ENCODE measurements at places on chromosomes 1 and 21.

- no peak for DNase-seq
Measured at GRCh38 chr1:205670611-205671430, 9.5 kb downstream of the SLC45A3 start.

- peak; percentile 42 for DNase-seq
Measured at GRCh38 chr1:162388615-162389014, 7.1 kb downstream of the C1orf226 start.

DNA sequence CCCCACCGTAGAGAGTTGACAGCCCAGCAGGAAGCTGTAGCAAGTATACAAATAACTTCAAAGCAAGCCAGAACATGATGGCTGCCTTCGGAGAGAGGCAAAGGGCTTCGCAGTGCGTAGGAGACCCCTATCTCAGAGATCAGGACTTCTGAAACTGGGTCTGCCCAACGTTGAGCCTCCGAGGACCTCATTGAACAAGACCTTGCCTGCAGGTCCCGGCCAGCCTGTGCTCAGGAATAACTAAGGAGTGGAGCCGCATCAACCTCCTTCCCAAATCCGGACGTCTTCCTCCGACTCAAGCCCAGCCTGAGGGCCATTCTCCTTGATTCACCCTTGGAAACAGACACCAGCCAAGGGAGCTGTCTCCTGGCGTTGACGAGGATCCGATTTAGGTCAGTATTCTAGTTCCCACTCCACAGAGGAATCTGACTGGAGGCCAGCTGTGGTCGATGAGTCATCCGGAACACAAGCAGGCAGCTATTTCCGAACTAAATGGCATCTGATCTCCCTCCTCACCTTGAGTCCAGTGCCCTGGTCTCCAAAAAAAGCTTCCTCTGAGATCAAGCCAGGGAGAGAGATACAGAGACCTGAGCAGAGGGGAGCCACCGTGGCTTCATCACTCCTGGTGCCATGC is 166.5 kb upstream of the COA6 start:
- peak; percentile 47 for DNase-seq

DNA sequence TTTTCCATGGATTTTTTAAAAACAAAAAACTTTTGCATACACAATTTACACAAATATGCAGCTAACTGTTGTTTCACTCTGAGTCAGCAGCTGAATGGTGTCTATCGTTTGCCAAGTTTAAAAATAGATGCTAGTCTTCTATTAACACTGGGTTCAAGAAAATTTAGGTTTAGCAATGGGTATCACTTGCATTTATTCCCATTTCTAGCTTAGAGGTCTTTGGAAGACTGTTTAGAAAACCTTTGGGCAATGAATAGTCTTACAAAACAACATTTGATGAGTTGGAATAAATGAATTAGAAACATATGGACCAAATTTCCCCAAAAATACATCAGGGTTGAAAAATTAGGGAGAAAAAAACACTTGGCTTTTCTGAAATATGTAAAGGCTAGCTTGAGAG is 165.8 kb downstream of the LYPLAL1 start:
- peak; percentile 67 for DNase-seq

- DNase-seq, result no peak
Measured at GRCh38 chr1:3003941-3004270, 17.4 kb upstream of the ACTRT2 start.

DNA sequence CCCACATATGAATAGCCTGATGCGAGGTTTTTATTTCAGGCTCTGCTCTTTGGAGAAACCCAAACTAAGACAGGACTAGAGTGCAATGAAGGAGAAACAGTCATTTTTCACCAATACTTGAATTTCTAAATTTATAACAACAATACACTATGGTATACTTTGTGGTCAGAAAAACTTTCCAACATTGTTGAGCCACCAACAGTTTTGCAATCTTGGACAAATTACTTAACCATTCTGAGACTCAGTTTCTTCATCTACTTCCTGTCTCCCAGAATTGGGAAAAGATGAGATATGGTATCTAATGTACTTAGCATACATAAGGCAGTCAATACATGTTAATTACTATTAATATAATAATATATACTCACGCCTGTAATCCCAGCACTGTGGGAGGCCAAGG is 519.8 kb upstream of the PLXNA2 start:
- no peak for DNase-seq

- peak; percentile 29 for DNase-seq
Measured at GRCh38 chr1:161071886-161072371, 2.2 kb upstream of the ARHGAP30 start.

DNA sequence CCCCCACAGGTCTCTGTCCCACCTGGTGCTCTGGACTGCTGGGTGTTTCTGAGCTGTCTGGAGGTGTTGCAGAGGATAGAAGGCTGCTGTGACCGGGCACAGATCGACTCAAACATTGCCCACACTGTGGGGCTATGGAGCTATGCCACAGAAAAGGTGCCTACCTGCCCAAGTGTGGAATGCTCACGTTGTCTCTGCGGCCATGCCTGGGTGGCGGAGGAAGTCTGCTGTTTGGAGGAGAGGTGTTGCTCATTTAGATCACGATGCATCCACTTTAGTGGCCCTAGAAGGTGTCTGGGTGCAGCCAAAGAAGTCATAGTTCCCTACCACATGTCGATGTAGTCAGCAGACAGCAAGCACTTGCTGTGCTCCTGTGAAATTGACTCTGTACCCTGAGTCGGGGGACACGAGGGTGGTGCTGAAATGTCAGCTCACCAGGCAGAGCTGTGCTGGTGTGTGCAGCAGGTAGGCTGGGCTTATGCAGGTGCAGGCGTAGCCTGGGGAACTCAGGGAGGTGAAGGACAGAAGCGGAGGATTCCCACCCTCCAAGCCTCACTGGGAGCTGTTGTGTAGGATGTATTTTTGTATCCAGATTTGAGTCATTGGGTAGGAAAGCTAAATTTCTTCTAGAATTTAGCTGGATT is 32.8 kb upstream of the PWP2 start:
- no peak for DNase-seq

DNA sequence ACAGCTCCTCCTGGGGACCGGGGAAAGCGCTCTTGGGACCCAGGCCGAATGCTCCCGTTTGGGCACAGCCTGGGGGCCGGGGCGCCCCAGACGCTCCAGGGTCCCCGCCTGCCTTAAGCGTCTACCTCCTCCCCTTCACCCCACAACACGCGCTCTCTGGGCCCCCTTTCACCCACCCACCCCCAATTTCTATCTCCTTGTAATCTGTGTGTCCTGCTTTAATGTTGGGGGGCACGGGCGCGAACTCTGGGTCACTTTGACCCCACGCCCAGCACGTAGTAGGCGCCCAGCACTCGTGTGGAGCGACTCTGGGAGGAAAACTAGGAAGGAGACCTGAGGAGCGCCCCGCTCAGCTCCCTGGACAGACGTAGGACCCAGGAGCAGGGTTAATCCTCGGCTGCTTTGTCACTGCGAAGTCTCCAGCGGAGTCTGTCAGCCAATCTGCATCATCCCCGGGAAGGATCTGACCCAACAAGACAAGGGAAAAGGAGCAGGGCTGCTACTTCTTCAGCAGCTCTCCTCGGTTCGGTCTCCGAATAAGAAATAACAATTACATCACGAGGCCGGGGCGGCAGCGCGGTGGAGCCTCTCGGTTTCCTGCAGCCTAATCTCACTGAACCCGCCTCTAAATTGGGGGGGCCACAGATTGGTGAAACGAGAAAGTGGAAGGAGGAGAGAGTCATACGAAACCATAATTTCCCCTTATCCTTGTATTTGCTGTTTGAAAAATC is 757 bp upstream of the NRIP1 start:
- DNase-seq, result peak; percentile 89

GRCh38 chr1:31218705-31219104 is 21.0 kb downstream of the NKAIN1 start:
- no peak for DNase-seq

GRCh38 chr1:109470245-109470644 is 3.9 kb downstream of the SYPL2 start:
- no peak for DNase-seq

DNA sequence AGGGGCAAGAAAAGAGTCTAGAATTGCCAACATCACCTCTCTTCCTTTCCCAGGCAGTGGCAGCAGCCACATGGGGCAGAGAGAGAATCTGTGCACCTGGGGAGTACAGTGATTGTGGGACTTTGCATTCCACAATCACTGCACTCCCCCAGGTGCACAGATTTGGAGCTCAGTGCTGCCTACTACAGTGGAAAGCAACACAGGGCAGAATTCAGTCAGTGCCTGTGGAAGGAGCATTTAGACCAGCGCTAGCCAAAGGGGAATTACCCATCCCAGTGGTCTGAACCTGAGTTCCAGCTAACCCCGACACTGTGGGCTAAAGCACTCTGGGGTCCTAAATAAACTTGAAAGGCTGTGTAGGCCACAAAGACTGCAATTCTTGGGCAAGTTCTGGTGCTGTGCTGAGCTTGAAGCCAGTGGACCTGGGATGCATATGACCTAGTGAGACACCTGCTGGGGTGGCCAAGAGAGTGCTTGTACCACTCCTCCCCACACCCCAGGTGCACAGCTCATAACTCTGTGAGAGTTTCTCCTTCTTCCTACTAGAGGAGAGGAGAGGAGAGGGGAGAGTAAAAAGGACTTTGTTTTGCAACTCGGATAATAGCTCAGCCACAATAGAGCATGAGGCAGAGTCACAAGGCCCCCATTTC is 50.3 kb downstream of the NUP210L start:
- DNase-seq, result no peak

GRCh38 chr1:58884706-58885661 is 101.1 kb upstream of the JUN start:
- no peak for DNase-seq

GRCh38 chr1:209202830-209203532 is 380.5 kb upstream of the CAMK1G start:
- DNase-seq, result peak; percentile 78

DNA sequence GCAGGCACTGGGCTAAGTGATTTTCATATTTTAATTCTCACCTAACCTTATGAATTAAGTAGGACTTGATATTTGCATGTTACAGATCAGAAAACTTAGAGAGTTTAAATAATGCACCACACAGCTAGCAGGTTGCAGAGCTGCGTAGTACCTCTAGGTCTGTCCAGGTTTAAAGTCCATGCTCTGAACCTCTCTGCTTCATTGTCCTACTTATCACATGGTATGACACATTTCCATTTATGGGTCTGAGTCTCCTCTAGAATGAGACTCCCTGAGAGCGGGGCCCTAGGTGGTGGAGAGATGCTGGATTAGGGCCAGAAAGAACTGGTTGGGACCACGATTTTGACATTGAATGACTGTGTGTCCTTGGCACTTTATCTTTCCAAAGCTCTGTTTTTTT is 102.5 kb upstream of the USP24 start:
- DNase-seq, result no peak

DNA sequence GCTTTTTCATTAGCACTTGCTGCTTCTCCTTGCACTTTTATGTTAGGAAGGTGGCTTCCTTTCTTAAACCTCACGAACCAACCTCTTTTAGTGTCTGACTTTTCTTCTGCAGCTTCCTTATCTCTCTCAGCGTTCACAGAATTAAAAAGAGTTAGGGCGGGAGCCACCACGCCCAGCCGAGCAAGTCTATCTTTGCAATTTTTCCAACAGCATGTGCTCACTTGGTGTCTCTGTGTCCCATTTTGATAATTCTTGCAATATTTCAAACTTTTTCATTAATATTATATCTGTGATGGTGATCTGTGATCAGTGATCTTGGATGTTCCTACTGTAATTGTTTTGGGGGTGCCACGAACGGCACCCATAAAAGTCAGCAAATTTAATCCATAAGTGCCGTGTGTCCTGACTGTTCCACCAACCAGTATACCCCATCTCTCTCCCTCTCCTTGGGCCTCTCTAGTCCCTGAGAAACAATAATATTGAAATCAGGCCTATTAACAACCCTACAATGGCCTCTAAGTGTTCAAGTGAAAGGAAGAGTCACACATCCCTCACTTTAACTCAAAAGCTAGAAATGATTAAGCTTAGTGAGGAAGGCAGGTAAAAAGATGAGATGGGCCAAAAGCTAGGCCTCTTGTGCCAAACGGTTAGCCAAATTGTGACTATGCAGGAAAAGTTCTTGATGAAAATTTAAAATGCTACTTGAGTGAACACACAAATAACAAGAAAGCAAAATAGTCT is 15.9 kb upstream of the ITPKB start:
- no peak for DNase-seq

GRCh38 chr1:110634086-110634454 is 27.9 kb upstream of the KCNA2 start:
- no peak for DNase-seq

GRCh38 chr21:39004634-39005501 is 178.4 kb downstream of the PSMG1 start:
- no peak for DNase-seq

GRCh38 chr1:83499998-83500397 is 498.9 kb downstream of the TTLL7 start:
- DNase-seq, result no peak

DNA sequence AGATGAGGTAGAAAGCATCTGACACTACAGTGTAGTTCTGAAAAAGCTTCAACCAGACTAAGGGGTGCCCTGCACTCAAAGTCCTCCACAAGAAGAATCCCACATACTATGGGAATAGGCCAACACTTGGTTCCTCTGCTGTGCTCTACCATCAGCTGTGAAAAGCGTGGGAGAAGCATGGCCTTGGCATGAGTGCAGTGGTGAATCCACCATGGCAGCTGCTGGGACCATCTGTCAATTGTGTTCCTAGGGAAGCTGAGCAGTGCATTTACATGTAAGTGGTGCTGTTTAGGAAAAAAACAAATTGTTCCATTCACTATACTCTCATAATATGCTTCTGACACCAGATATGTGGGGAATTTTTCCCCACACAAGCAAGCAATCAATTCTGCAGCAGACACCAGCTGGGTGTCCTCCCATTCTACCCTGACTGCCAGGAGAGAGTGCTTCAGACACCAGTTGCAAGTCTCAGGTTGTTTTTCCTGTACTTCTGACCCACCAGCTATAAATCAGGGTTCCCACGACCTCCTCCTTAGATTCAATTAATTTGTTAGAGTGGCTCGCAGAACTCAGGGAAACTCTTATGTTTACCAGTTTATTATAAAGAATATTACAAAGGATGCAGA is 230.8 kb upstream of the CHRM3 start:
- DNase-seq, result no peak

DNA sequence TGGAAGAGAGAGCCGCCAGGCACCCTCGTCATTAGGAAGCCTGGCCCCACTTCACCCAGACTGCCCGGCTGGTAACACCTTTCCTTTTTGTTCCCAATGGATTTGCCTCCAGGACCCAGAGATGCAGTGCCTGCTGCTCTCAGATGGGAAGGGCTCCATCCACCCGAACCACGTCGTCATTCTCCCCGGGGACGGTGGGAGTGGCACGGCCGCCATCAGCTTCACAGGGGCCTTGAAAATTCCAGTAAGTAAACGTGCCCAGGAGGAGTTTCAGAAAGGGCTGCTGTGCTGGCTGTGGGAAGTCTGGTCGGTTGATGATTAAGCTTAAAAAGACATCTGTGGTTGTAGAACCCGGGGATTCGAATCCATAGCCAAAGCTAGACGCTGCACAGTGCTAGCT is 45.2 kb downstream of the SLC37A1 start:
- DNase-seq, result no peak

DNA sequence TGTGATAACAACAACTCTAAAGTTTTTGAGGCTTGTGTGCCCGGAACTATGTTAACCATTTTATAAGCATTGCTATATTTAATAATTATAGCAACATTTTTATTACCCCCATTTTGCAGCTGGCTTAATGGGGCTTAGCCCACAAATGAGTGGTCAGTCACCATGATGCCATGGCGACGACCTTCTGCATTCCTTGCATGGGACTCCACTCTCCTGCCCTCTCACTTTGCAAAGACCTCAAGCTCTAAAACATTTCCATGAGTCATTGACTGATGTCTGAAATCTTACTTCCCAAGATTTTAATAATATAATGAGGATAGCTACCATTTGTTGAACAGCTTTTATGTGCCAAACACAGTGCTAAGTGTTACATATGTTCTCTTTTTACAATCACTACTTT is 15.4 kb downstream of the NGF start:
- peak; percentile 42 for DNase-seq

Measured in adipocyte (in vitro differentiated cells).